CD8-positive, alpha-beta T cell (primary cell): ENCODE measurements at places on chromosomes 6 and 20. TPM values are rescaled to one million over a fixed set of nuclear protein-coding genes. Genes with fewer than 3 reads are reported as not detected.

DNA sequence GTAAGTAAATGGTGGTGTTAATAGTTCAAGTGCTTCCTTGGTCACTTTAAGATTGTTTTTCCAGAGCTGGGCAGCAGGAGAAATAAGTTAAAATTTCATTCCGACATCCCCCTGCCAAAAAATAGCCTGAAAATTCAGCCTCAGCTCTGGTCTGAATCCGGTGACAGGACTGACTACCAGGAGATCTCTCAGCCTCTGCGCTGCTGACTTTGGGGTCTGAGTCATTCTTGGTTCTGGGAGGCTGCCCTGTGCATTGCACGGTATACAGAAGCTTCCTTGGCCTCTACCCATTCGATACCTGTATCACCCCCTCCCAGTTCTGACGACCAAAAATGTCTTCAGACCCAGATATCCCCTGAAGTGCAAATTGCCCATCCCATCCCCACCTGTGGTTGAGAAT, 36.3 kb upstream of the TFAP2C start:
- DNase-seq = no peak

DNA sequence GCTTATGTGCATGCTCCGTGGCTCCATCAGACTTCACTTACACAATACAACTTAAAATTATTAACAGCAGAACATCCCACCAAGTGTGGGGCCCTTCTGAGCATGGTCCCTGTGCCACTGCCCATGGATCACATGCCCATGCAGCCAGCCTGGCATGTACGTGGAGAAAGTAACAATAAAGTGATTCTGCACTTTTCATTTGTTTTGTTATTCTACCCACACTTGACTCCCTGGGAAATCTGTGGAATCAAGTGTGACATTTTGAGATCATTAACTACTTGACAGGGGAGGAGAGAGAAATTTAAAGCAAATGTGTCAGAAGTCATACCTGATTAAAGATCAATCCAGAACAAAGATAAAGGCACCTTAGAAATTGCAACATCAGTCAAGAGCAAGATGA, 112.0 kb downstream of the ISM1 start:
- no peak for DNase-seq

RIMS4 gene
- not detected for total RNA-seq

MSH5 gene
- 8.4 TPM for total RNA-seq

MUC21 gene
- total RNA-seq = not detected
